ENCODE measurements at places on chromosomes 11 and 22.

GRCh38 chr11:36447514-36447913 lies 62.6 kb downstream of the TRAF6 start:
- DNase-seq = no peak
- H3K36me3 ChIP-seq = peaks cover 95% of the 10 kb centered on the region
- H3K27me3 ChIP-seq = no peaks in the 10 kb centered on the region
- peaks cover 23% of the 10 kb centered on the region for H3K4me1 ChIP-seq
- H3K27ac ChIP-seq = no peak overlapping the region

GRCh38 chr22:49129736-49130135 lies 697.9 kb downstream of the BRD1 start:
- no peaks in the 10 kb centered on the region for H3K27me3 ChIP-seq
- H3K27ac ChIP-seq = no peak overlapping the region
- H3K36me3 ChIP-seq = no peaks in the 10 kb centered on the region
- H3K4me3 ChIP-seq = no peak overlapping the region

- no peaks in the 10 kb centered on the region for H3K36me3 ChIP-seq
- no peak overlapping the region for H3K4me3 ChIP-seq
- no peaks in the 10 kb centered on the region for H3K27me3 ChIP-seq
- no peak overlapping the region for H3K27ac ChIP-seq
These were observed 14.4 kb downstream of the IL17REL start for GRCh38 chr22:49997932-49998717.

DNA sequence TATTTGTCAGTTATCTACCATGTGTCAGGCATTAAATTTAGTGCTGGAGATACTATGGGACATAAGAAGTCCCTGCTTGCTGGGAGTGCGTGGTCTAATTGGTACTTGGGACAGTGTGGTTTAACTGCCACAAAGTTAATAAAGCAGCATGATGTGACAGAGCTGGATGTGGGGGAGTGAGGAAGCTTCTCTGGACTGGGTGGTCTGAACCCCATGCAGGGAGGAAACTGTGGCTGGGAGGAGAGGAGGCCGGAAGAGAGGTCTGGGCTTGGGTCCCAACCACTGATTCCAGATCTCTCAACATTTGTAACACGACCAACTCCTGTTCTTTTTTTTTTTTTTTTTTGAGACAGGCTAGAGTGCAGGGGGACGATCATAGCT lies 37.1 kb downstream of the ST3GAL4 start:
- no peak overlapping the region for H3K27ac ChIP-seq
- no peaks in the 10 kb centered on the region for H3K36me3 ChIP-seq
- H3K4me1 ChIP-seq = peaks cover 17% of the 10 kb centered on the region

DNA sequence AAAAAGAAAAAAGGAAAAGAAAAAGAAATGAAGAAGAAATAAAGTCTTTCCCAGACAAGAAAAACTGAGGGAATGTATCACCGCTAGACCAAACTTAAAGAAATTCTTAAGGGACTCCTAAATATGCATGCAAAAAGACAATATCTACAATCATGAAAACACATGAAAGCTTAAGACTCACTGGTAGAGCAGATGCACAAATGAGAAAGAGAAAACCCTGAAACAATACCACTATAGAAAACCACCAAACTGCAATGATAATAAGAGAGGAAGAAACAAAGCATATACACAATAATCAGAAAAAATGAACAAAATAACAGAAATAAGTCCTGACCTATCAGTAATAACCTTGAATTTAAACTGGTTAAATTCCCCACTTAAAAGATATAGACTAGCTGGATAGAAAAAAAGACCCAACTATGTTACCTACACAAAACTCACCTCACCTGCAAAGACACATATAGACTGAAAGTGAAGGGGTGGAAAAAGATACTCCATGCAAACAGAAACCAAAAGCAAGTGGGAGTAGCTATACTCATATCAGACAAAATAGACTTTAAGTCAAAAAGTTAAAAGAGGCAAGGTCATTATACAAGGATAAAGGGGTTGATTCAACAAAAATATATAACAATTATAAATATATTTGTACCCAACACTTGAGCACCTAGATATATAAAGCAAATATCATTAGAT lies 61.3 kb upstream of the NARS2 start:
- DNase-seq = no peak
- no peaks in the 10 kb centered on the region for H3K36me3 ChIP-seq
- no peaks in the 10 kb centered on the region for H3K4me1 ChIP-seq
- H3K27ac ChIP-seq = no peak overlapping the region
- no peaks in the 10 kb centered on the region for H3K27me3 ChIP-seq
- no peak overlapping the region for H3K4me3 ChIP-seq

- H3K36me3 ChIP-seq = no peaks in the 10 kb centered on the region
- H3K4me1 ChIP-seq = no peaks in the 10 kb centered on the region
- no peak overlapping the region for H3K27ac ChIP-seq
These were observed 66.9 kb downstream of the ARFGAP2 start for GRCh38 chr11:47109727-47110246.

GRCh38 chr11:9530901-9531625 lies 42.4 kb upstream of the WEE1 start:
- no peaks in the 10 kb centered on the region for H3K27me3 ChIP-seq
- no peak overlapping the region for H3K4me3 ChIP-seq

DNA sequence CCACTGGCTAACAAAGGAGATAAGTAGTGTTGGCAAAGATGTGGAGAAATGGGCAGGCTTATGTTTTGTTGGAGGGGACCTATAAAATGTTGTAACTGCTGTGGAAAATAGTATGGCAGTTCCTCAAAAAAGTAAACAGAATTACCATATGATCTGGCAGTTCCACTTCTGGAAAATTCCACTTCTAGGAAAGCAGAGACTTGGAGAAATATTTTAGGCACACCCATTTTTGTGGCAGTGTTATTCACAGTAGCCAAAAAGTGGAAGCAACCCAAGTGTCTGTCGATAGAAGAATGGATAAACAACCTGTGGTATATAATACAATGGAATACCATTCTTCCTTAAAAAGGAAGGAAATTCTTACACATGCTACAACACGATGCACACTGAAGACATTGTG lies 57.0 kb upstream of the ADORA2A start:
- H3K4me1 ChIP-seq = peaks cover 26% of the 10 kb centered on the region
- H3K36me3 ChIP-seq = peaks cover 74% of the 10 kb centered on the region
- H3K27ac ChIP-seq = no peak overlapping the region

DNA sequence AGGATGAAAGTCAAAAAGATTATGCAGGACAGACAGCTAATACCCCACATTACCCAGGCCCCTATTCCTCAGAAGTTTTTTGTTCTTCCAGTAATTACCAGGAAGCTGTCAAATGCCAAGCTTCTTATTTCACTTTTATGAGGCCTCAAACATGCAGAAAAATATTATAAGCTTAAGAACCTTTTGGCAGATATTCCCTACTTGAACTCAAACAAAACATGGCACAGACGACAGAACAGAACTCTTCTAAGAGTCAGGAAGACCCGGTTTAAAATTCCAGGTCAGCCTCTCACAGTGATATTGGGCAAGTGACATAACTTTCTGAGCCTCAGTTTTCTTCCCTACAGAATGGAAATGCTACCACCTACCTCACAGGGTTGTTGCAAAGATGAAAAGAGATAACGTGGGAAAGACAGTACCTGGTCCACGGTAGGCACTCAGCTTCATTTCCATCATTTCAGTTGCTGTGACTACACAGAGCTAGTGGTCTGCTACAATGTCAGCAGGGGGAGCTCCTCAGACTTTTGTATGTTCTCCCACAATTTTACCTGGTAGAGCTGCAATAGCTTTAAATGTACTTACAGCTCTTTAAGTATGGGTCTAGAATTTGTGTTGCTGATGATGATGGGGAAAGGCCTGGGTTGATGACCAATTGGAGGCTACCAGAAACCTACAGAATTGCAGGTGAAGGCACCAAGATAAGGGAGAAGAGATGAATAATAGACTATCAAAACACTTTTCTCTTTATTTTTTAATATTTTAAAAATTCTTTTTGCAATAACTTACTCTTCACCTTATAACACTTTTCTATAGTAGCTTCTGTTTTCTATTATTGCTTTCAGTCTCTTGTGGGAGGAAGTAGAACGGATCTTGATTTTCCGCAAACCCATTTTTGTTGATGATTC lies 98.3 kb upstream of the CHRM4 start:
- DNase-seq = no peak
- no peak overlapping the region for H3K4me3 ChIP-seq
- H3K4me1 ChIP-seq = no peaks in the 10 kb centered on the region
- H3K27me3 ChIP-seq = no peaks in the 10 kb centered on the region
- H3K27ac ChIP-seq = no peak overlapping the region

- H3K27me3 ChIP-seq = no peaks in the 10 kb centered on the region
- H3K4me1 ChIP-seq = peaks cover 48% of the 10 kb centered on the region
- H3K27ac ChIP-seq = peak overlapping the region; percentile 94
- no peak for DNase-seq
- no peak overlapping the region for H3K4me3 ChIP-seq
These were observed 2.3 kb downstream of the MYEOV start for GRCh38 chr11:69295995-69296889.
